Fibroblast of skin of right quadriceps (primary cell): ENCODE measurements at places on chromosomes 12 and 14.
A peak's percentile ranks its signal among the peaks of the same experiment; 100 is the strongest.

GRCh38 chr12:79933532-79934264 is 1.2 kb downstream of the PPP1R12A start:
- DNase-seq, result peak; percentile 15

DNA sequence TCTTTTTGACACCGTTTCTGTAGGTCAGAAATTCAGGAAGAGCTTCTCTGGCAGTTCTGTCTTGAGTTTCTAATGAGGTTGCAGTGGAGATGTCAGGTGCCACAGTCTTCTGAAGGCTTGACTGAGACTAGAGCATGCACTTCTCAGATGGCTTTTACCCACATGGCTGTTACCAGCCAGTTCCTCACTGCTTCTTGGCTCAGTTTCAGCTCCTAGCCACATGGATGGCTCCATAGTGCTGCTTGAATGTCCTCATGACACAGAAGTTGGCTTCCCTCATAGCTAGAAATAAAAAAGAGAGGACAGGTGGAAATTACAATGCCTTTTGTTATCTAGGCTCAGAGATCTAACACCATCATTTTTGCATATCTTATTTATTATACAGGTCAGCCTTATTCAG is 38.1 kb upstream of the SLC2A13 start:
- DNase-seq, result no peak

DNA sequence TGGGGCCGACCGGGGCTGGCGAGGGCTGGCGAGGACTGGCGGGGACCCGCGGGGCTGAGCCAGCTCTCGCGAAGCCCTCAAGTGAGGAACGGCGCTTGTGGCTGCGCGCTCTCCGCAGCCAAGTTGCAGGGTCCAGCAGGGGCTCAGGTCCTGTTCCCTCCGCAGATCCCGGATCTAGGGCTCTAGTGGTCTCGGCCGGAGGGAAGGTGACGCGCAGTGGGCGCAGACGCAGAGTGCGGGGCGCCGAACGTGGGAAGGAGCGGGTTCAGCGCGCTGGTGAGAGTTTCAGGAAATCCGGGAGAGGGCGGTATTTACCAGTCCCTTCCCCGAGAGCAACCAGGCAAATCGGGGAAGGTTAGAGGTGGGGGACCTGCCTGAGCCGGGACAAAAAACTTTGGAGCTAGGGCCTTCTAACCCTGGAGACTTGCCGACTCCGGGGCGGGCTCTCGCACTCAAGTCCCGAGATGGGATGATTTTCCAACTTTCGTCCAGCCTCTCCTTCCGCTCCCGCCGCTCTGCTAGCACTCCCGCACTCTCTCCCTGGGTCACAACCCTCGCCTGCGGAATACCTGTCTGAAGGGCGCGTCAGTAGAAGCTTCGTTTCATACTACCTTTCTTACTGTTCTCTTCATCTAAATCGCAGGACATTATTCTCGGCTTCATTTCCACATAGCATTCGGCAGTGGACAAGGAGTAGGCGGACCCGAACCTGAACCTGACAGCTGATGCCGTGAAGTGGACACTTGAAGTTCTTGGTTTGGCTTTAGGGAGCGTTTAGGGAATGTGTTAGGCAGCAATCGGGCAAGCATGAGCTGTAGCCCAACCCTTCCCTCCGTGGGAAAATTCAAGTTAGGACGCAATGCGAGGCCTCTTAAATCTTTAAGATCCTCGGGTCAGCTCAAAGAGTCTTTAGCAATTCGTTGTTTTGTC is 13.6 kb upstream of the PAX9 start:
- DNase-seq, result peak; percentile 32

GRCh38 chr14:23640524-23641141 is 4.5 kb downstream of the DHRS2 start:
- peak; percentile 85 for DNase-seq

- DNase-seq, result no peak
Observed at GRCh38 chr14:61691495-61691894, 3.8 kb upstream of the HIF1A start.

GRCh38 chr12:25502118-25502517 is 51.0 kb downstream of the LMNTD1 start:
- DNase-seq, result no peak

DNA sequence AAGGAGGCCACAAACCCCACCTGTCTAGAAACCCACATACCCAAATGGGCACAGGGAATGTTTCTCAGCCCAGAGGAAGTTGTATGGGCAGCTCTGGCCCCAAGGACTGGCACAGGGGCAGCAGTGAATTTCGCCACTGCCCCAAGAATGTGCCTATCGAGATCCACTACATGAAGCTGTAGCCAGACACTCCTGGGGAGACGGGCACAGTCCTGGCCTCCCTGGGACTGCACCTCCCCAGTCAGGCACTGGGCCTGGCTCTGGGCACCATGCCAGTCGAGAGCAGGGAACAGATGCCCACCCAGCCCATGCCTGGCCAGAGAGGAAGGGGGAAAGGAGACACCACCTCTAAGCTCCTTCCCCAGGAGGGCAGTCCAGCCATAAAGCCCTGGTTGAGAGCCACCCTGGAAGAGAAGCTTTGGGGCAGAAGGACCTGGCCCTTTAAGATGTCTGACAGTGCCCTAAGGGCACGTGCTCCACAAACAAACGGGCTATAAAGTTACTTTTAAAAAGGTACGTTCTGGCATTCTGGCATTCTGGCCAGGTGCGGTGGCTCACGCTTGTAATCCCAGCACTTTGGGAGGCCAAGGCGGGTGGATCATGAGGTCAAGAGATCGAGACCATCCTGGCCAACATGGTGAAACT is 8.4 kb downstream of the ADCY6 start:
- no peak for DNase-seq

GRCh38 chr12:70719071-70719470 is 81.8 kb upstream of the PTPRB start:
- no peak for DNase-seq

DNA sequence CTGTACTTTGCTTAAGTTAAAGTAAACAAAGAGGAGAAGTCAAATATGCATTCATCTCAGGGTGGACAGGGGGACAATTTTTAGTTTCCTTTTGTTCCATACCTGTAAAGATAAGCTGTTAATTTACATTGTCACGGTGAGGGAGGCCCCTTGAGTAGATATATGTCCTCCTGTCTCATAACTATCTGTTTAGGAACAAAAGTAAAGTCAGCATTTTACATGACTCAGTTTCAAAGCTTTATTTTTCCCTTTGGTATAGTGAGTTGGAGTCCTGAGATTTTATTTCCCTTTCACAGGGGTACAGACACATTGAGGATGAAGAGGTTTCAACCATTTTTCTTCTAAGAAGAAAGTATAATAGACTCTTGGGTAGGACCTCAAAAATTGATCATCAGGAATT is 50.1 kb downstream of the TESPA1 start:
- no peak for DNase-seq

DNA sequence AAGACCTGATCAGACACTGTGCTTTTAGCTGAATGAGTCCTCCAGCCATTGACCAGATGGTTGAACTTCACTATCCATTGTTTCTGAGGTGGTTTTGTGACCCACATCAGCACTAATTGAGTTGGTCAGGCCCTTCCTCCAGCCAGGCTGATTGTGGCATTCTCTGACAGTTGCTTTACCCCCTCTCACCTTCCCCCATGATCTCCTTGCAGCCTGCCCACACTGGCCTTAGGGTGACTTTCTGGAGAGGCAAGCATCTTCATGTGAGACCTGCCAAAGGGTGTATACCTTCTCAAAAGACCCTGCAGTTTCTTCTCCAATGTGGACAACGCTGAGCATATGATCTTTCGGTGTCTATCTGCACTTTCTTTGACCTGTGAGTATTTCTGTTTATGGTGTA is 83.9 kb downstream of the GPATCH2L start:
- no peak for DNase-seq

DNA sequence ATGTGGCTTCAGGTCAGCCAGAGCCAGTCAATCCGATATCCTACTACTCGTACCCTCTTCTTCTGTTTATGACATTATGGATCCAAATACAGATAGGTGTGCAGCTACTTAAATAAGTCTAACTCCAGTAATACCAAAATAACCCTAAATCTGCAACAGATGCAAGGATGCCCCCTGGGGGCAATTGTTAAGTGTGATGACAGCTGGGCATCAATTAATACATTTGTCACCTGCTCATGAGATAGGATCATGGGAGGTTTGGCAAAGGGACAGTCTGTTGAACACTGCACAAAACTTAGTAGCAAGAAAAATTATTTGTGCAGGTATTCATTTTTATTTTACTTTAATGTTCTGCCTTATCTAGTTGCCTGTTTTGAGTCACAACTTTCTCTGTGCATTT is 83.2 kb downstream of the SLC38A6 start:
- no peak for DNase-seq

DNA sequence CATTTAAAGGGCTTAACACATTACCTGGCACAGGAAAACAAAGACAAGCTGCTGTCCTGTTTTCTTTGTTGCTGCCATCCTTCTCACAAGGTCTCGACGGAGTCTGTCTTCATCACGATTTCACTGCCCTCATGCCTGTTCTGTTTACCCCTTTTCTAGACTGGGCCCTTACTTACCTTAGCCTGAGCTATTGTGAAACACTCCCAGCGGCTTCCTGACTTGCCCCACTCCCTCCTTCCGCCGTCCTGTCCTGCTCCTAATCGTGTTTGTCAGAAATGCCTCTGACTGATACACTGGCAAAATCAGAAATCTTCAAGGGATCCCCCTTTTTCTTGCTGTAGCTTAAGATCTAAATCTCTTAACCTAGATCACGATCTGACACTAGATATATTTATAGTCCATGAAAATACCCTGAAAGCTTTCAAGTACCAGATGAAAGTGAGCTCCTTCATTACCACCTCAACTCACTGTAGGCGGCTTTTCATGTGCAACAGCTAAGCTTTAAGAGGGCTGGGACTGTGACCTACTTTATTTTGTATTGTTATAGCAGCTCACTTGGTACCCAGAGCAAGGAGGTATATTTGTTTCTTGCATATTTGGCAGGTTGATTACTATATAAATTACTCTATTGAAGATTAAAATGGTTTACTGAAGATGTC is 32.1 kb downstream of the TECPR2 start:
- DNase-seq, result no peak

GRCh38 chr14:96663076-96663475 is 134.1 kb upstream of the VRK1 start:
- DNase-seq, result no peak

GRCh38 chr12:33222357-33222756 is 217.3 kb downstream of the SYT10 start:
- DNase-seq, result no peak

- no peak for DNase-seq
Observed at GRCh38 chr12:65984227-65984479, 146.4 kb downstream of the LLPH start.

GRCh38 chr12:25698772-25699171 is 145.7 kb upstream of the LMNTD1 start:
- DNase-seq, result peak; percentile 39

DNA sequence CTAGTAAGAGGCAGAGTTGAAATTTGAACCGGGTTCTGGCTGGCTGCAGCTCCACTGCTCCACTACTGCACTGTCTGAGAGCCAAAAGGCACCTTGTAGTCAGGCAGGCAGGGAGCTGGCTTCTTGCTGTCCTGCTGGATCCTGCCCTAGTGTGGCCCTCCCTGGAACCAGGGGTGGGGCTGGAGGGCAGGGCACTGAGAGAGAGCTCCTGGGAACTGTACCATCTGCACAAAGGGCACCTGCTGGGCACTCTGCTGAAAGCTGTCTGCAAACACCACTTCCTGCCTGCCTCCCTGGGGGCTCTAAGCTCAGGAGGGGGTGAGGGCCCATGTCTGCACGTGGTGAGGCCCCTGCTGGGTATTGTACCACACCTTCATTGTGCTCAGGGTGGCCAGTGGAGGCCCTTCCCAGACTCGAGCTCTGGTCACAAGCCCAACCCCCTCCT is 19.0 kb upstream of the TCL1B start:
- DNase-seq, result no peak

DNA sequence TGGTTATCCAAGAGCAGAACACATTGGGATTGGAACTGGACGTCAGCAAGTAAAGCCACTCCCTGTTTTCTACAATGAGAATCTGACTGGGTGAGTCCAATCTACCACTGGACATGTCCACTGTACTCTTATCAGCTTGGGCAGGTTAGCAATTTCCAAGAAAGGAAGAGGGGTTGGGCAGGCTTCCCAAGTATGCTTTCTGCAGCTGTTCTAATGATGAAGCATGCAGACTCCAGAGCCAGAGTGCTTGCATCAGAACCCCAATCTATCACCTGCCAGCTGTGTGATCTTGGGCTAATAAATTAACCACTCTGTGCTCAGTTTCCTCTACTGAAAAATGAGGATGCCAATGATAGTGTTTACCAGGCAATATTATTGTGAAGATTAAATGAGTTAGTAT is 92.0 kb downstream of the EMP1 start:
- peak; percentile 7 for DNase-seq

DNA sequence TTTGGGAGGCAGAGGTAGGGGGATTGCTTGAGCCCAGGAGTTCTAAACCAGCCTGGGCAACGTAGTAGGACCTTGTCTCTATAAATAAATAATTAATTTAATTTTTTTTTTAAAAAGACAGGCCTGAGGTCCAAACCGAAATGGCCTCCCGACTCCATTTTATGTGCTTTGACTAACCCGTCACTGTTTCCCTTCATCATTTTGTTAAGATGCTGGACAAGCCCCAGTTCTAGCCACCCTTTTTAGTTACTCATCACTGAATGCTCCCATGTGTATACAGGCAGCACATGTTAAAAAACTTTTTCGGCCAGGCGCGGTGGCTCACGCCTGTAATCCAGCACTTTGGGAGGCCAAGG is 83.6 kb upstream of the RESF1 start:
- no peak for DNase-seq

DNA sequence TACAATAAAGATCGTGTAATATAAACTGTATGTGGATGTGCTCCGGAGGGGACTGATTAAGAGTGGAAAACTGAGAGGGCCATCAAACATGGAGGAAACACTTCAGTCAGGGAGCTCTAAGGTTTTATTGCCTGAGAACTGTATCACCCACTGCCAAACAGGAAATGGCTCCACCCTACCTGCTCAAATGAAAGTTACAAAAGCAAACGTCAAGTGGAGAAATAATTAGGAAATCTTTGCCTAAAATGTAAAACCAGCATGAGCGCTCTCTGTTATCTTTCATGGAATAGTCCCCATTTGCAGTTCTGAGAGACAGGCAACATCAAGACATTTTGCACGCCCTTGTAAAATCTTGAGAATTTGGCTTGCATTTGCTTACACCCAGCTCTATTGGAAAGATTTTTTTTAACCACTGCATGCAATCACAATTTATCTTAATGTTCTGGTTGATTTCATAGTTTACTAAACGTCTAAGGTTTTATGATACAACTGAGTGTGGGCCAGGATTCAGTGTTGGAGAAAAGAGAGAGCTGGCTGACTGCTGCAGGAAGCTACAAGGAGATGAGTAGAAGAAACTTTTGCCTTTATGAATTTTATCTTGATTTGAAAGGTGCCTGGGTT is 344.0 kb upstream of the PRICKLE1 start:
- no peak for DNase-seq

DNA sequence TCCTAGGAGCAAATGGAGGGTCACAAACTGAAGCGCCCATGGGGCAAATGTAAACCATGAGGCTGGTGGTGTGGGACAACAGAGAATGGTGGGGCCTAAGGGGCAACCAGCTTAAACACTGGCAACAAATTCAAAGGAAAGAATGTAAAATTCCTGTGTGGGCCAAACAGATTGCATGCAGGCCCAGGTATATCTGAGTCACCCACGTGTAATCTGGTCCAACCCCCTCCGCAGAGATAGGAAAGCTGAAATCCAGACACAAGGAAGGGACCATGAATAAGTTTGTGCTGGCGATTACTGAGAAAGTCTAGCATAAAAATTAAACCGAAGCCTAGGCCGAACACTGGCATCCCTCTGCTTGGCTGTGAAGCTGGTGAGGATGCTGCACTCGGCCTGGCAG is 71.6 kb downstream of the ITPK1 start:
- DNase-seq, result no peak
